ENCODE measurements at places on chromosomes 3 and 15.

- DNase-seq = no peak
These were observed 32.0 kb downstream of the CHL1 start for GRCh38 chr3:228442-229182.

DNA sequence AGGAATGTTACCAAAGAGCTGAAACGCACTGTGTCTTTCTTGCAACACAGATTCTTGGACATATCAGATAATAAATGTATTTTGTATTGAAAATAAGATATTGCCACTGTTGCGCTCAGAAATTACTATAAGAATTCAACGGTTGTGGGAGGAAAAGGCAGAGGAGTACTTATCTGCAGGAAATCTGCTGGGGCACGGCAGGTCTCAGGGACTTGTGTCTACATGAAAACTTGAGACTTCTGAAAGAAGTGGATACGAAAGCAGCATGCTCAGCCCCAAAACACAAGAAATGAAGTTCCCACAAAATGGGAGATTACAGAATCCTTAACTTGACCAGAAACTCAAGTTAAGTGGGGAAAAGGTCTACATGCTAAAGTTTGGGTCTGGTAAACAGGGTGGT lies 86.5 kb downstream of the IGSF11 start:
- no peak for DNase-seq

GRCh38 chr3:186107215-186108105 lies 1.4 kb downstream of the ETV5 start:
- DNase-seq = peak; percentile 91

GRCh38 chr15:68484696-68485400 lies 52.9 kb upstream of the ITGA11 start:
- DNase-seq = no peak

GRCh38 chr3:144181062-144181461 lies 209.4 kb downstream of the DIPK2A start:
- DNase-seq = no peak

GRCh38 chr3:74920721-74921350 lies 306.4 kb upstream of the CNTN3 start:
- DNase-seq = no peak

GRCh38 chr15:68204776-68205557 lies at the start of gene CALML4:
Gene CALML4, minus strand, starts transcription at chr15:68205332. Its CDS starts 85 bp downstream, at chr15:68205247.
- no peak for DNase-seq

DNA sequence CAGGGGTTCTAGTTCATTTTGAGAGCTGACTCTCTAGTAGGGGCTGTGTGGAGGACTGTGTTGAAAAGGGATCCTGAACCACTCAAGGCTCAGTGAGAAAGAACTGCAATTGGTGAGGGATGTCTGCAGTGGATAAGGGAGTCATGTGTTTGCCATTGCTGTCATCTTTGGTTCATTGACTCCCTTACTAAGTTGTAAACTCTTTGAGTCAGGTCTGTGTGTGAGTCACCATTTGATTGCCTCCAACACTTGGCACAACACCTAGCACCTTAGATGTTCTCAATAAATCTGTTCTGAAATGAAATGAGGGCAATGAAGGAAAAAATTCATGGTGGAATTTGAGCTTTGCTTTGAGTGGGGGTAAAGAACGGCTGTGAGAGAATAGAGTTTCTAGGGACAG lies 51.7 kb downstream of the PLS1 start:
- no peak for DNase-seq

DNA sequence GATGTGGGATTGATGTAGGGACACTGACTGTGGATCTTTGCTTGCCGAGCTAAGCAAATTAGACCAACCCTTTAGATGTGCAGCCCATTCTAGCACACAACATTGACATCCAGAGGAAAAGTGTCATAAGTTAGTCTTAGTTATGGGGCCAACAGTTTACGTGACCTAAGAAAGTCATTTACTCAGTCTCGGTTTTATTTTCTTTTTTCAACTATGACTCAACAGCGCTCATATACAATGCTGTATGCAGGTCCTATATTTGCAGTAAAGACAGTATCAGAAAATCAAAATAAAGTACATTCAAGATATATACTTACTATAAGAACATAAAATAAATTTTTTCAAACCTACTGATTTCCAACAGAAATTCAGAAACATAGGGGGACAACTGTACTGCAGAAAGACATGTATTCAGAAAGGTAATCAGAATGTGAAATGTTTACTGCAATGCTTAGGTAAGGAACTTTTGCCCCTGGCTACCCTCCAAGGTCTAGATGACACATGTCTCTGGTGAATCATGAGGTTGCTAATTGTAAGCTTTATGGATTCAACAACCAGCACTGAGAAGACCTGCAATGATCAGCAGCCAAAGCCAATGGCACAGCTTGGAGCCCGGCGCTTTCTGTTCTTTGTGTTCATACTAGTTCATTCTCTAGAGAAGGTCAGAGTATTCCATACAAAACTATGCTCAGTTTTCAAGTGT lies 317.5 kb upstream of the CNTN6 start:
- no peak for DNase-seq

GRCh38 chr3:132912416-132912753 lies 125.8 kb upstream of the TMEM108 start:
- no peak for DNase-seq

GRCh38 chr15:98924401-98925049 lies 83.1 kb downstream of the PGPEP1L start:
- no peak for DNase-seq

GRCh38 chr15:70488002-70488605 lies 275.3 kb downstream of the UACA start:
- peak; percentile 88 for DNase-seq

DNA sequence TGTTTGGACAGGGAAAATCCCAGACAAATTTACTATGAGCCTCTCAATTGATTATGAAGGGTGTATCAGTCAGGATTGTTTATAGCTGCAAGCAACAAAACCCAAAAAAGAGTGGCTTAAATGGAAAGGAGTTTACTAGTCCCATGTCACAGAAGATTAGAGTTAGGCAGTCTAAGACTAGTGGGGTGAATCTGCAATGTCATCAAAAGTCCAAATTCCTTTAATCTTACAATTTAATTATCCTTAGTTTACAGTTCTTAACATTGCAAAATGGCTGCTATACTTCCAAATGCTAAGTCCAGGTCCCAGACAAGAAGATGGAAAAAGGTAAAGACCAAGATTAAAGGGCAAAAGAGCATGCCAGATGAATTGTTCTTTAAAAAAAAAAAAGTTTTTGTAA lies 143.6 kb downstream of the CD47 start:
- no peak for DNase-seq

DNA sequence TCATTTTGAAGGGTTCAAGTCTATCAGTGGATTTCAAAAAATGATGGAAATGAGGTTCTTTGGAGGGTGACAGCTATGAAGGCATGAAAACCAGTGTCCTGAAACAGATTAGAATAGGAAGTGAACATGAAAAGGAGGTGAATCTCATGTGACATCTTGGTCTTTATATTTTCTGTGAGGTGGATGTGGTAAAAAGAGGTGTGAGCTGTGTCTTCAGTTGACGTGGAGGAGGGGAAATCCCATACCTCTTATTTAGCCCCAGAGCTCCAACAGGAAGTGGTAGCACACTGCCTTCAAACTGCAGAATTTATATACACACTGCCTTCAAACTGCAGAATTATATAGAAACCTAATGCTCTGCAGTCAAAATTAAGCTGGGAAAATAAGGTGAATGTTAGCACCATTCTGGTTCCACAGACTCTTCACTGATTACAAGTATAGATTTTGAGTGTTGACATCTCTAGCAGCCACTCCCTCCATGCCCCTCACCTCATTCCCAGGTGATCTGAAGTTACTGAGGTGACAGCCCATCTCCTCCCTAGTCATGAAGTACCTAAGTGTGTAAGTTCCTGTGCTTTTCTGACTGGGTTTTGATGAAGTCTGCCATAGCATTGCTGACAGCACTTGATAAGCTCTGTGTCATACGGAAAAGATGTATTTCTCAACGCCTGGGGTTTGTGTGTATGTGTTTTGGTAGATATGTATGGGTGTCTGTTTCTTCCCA lies 2.7 kb downstream of the RAB8B start:
- no peak for DNase-seq

DNA sequence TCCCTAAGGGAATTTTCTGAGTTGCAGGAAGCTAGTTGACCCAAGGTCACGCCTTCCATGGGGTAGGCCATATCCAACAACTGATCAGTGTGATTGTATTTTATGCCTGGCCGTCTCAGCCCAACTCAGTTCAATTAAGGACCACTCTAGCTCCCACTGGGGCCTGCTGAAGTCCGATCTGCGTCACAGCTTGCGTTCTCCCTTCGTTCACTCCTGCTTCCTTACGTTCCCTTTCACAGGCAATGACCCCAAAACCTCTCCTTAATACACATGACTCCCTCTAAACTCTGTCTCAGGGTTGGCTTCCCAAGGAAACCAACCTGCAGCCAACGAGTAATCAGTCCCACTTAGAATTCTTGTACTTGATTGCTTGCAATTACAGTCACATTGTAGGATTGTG lies 428.0 kb downstream of the RBMS3 start:
- DNase-seq = no peak

DNA sequence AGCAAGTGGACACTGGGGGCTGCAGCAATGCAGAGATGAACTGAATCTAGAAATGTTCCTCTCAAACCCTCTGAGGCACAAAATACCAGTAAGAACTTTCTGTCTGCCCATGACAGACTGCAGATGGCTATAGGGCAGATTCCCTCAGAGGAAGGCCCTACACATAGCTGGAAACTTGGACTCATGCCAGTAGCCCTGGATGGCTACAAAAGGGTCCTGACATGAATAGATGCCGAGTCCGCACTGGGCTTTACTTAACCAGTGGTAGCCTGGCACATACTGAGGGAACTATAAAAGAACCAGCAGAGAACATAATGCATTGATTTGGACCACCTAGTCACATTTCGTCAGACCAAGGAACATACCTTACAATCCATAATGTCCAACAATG lies 66.7 kb downstream of the C3orf80 start:
- DNase-seq = no peak

DNA sequence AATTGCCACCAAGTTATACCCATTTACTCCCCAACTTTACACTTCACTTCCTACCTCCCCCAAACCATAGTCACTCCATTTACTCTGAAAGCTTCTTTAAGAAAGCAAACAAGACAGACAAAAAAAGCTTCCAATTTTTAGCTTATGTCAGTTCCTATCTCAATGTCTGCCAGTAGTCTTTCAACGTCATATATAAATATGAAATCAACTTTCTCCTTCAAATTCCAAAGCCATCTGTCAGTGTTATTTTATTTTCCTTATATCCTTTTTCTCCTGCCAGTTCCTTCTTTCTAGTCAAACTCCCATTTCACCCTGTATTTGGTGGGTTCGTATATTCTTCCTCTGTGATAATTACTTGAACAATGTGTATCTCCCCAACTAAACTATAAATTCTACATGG lies 85.8 kb upstream of the CMC1 start:
- DNase-seq = no peak

DNA sequence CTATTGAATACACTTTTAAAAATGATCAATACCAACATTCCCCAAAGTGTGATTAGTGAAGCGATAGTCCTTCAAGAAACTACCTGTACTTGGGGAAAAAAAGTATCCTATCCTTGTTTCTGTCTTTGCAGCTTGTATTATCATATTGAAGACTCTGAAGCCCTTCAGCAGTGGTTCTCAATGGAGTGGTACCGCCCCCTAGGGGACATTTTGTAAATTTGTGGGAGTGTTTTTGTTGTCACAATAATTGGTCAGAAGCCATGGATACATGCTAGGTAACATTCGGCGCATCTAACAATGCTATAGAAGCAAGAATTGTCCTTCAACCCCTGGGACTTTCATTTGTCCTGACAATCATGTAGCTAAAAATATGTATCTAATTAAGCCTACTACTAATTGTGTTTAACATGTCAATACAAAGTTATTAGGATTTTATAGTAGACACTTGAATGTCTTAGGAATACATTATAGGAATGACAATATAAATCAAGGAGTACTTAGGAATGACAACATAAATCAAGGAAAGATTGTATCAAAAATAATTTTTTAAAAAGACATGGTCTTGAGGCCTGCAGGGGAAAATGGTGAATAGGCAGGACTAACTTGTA lies 53.7 kb downstream of the NMD3 start:
- DNase-seq = peak; percentile 86

- no peak for DNase-seq
These were observed 25.0 kb upstream of the TEX264 start for GRCh38 chr3:51646091-51646490.

- DNase-seq = peak; percentile 43
These were observed 727.8 kb downstream of the NLGN1 start for GRCh38 chr3:174125267-174125824.

- peak; percentile 95 for DNase-seq
These were observed 97.4 kb upstream of the KLF13 start for GRCh38 chr15:31228980-31229826.

GRCh38 chr3:47019201-47019600 lies 39.7 kb downstream of the NBEAL2 start:
- no peak for DNase-seq

GRCh38 chr15:35697549-35698299 lies 151.8 kb upstream of the DPH6 start:
- DNase-seq = no peak

All from Karpas-422 (cell line).